Activated CD8-positive, alpha-beta memory T cell treated with anti-CD3 and anti-CD28 coated beads for 1 hour (primary cell): ENCODE measurements at places on chromosomes 1 and 21.

GRCh38 chr1:61081144-61081685 is 1.1 kb upstream of the NFIA start:
- DNase-seq: no peak

DNA sequence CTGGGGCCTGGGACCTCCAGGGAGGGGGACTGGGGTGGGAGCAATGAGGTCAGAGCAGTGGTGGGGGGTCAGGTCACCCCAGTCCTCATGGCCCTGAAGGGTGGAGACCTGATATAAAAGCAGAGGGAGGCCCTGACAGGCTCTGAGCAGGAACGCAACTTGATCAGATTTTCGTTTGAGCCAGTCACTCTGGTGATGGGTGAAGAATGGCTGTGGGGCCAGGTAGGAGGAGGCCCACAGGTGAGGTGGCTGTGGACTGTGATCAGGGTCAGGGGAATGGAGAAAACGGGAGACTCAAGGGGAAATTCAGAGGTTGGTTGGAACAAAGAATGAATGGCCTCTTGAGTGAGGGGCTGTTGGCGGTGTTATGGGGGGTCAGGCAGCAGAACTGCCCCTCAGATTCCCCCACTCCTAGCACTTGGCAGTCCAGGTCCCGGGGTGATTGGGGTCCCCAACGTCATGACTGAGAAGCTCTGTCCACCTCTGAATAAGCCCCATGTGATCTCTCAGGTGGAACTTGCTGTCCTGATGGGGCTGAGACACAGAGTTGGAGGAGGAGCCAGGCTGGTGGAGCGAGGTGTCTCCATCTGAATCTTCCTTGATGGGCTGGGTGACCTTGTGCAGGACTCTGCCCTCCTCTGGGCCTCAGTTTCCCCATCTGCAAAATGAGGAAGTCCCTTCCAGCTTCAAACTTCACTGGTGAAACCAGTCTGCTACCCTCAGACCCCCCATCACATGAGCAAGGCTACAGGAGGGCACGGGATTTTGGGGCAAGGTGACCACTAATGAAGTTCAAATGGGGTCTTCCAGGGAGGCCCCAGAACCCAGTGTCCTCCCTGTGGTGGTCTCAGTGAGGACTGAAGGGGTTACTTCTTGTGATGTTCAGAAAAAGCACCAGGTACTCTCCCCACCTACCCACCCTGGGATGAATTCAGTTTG is 683.0 kb downstream of the MATN1 start:
- DNase-seq: no peak

GRCh38 chr1:27130798-27131197 is 24.1 kb downstream of the SLC9A1 start:
- DNase-seq: no peak

DNA sequence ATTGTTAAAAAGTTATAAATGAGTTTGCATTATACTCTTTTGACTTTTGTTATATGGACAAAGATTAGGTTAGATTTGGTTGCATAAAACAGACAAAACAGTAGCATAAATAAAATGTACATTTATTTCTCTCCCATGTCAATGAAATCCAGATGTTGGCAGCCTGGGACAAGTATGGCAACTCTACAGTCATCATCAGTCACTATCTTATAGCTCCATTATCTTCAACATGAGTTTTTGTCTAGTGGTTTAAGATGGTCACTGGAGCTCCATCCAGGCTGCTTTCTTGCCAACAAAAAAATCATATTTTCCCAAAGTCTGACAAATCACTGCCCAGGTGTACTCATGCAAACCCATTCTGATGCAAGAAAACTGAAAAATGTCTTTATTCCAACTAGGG is 83.8 kb downstream of the CD58 start:
- no peak for DNase-seq

DNA sequence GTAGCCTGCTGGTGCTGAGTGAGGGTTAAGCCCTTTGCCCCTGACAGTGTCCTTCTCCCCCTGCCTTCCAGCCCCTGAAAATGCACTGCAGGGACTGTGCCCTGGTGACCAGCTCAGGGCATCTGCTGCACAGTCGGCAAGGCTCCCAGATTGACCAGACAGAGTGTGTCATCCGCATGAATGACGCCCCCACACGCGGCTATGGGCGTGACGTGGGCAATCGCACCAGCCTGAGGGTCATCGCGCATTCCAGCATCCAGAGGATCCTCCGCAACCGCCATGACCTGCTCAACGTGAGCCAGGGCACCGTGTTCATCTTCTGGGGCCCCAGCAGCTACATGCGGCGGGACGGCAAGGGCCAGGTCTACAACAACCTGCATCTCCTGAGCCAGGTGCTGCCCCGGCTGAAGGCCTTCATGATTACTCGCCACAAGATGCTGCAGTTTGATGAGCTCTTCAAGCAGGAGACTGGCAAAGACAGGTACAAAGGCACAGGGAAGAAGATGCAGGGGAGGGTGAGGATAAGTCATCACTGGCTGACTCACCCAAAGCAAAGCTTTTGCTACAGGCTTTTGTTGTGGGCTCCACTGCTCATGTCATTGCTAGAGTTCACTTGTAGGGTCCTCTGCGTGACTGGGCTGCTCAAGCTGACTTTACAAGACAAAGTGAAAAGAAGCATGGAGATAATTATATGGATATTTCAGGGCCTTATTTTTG is 174.9 kb downstream of the PIGK start:
- no peak for DNase-seq

GRCh38 chr21:34129039-34129891 is 55.9 kb downstream of the MRPS6 start:
- peak; percentile 21 for DNase-seq

GRCh38 chr1:112250892-112251291 is 145.1 kb upstream of the CTTNBP2NL start:
- no peak for DNase-seq

GRCh38 chr21:44753357-44753756 is 42.0 kb upstream of the TSPEAR start:
- DNase-seq: no peak

DNA sequence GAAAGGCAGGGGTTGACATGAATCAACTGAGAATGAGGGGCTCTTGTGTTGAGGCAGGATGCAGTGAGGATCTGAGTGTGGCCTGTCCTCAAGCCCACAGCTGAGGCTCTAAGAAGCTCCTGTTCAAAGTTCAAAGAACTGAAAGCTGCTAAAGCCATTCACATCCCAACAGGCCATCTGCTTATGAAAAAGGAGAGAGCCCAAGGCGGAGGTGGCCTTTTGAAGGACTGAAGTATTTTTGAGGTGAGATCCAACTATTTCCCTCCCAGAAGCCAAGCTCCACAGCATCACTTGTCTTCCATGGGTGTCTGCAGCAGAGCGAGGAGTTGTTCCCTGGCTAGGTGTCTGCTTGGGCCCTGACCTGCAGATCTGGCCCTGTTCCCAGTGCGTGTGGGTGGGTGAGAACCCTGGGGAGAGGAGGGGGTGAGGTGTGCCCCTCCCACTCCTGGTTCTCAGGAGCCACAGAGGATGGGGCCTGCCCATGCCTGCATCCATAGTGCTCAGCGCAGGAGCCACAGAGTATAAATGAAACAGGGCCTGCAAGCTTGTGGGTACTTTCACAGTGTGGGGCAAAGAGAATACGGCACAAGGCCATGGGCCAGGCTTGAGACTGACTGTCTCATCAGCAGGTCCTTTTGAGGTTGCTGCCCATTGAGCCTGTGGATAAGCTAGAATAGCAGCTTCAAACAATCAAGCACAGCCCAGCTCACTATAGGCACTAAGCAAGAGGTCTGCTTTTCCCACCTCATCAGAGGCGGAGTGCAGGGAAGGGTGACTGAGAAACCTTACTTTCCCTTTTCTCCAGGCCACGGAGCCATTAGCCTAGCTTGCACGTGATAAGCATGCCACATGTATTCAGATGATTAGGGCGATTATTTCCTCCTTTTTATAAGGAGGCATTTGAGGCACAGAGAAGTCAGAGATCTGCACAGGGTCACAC is 15.7 kb downstream of the REG4 start:
- no peak for DNase-seq

DNA sequence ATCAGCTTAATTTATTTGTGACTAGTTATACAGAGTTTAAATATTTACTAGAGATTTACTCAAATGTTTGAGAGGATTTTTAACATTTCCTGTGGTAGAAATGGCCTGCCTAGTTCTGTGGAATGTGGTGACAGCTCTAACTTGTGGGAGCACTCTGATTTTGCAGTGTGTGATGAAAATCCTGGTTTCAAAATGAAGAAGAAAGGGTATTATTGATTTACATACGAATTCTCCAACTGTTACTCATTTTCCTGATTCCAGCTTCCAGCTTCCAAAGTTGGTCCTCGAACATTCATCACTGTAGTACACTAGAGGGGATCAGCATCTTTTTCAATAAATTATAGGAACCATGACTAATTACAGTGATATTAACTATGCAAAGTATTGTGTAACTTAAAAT is 462.7 kb upstream of the PKN2 start:
- no peak for DNase-seq

- no peak for DNase-seq
These were observed 18.5 kb upstream of the A3GALT2 start for GRCh38 chr1:33339413-33339812.

- no peak for DNase-seq
These were observed 29.3 kb downstream of the ZBTB8B start for GRCh38 chr1:32494196-32494595.

- DNase-seq: no peak
These were observed 21.1 kb upstream of the VTCN1 start for GRCh38 chr1:117231748-117232373.

GRCh38 chr1:10216090-10216749 is 5.8 kb downstream of the KIF1B start:
- DNase-seq: no peak

GRCh38 chr1:112247036-112247597 is 148.9 kb upstream of the CTTNBP2NL start:
- DNase-seq: no peak

DNA sequence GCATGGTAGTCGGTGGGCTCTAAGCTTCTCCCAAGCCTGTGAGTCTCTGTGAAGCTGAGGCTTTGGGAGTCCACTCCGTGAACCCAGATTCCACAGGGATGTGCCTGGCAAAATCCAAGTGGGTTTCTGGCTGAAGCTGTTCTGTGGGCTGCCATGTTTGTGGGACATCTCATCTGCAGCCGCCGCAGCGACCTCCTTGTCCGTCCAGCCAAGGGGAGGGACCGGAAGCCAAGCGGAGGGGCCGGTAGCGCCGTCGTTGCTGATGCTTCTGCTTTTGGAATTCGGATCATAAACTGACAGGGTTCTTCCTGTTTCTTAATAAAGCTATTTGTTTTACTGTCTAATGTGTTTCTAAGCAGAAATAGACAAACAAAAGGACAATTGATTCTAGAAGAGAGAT is 13.3 kb downstream of the KIF26B start:
- DNase-seq: no peak

DNA sequence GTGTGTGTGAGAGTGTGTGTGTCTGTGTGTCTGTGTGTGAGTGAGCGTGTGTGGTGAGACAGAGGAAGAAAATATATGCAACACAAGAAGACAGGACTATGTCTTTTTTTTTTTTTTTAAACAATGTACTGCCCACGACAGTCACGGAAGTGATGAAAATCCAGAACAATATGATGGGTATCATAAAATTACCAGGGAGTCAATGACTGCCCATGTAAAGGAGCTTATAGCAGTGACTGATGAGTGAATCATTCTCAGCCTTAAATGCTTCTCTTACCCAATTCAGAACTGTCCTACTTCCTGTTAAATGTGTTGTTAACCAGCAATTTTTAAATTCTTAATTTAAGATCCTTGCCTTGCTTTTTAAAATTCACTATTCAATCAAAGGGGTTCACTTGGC is 46.6 kb downstream of the RGS7 start:
- DNase-seq: no peak

DNA sequence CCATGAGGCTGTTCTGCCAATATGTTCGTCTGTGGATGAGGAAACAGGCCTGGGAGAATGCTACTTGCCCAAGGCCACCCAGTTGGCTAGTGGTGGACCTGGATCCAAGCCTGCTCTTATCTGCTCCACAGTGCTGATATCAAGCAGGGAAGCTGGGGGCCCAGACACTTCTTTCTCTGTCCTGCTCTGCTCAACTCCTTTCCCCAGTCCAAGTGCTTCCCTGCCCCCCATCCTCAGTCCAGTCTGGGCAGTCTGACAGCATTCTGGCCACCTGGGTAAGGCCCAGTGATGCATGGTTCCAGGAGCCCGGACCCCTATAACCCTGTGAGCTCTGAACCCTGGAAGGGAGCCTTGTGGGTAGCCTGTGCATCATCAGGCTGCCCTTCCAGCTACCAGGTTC is 4.2 kb upstream of the PAQR7 start:
- DNase-seq: no peak

DNA sequence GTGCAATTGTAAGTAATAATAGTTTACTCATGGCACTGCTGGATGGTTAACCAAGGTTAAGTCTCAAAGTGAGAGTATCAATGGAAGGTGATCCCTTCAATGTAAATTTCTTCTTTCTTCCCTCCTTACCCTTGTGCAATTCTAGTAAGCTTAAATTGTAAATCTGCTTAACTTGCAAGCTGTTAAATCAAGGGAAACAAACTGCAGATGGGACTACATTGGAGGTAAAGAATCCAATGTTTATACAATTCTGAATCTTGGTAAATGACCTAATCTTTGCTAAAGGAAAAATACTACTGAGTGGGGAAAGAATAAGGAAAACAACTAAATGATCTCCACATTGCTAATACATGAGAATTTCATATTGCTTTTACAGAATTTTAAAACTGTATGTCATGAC is 6.7 kb upstream of the CD55 start:
- no peak for DNase-seq

DNA sequence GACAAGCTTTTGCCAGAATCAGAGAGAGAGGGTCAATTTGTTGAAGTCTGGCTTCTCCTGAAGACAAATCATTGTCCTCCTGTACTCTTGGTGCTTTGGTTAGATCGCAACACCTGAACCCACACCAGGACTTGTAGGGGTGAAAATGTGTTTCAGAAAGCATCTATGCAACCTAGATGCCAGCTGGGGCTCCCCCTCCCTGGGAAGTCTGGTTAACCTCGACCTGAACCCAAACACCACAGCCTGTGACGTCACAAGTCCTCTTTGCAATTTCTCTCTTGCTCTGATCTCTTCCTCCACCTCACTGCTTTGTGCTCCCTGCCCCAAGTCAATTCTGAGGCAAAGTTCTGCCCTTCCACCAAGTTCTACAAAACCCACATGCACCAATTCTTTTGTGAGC is 42.8 kb upstream of the USP24 start:
- peak; percentile 26 for DNase-seq

DNA sequence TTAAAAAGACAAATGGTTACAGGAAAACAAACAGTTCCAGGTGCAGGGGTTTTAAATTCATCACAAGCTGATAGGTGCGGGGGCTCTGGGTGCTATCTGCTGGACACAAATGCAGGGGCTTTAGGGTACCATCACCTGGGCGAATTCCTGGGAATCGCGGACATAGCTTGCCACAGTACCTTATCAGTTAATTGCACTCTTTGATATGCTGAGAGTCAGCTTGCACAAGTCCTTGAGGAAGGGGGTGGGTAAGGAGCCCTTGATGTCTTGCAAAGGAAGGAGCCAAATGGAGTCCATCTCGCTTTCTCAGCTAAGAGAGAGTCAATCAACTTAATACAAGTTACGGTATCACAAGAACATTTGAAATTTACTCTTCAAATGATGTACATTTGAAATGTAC is 25.4 kb upstream of the TMEM54 start:
- no peak for DNase-seq

GRCh38 chr1:222181191-222181590 is 366.7 kb downstream of the HHIPL2 start:
- no peak for DNase-seq

- no peak for DNase-seq
These were observed 685 bp downstream of the CRTC2 start for GRCh38 chr1:153957744-153958110.

GRCh38 chr1:156062189-156062588 is 1.2 kb downstream of the RAB25 start:
- DNase-seq: no peak

- no peak for DNase-seq
These were observed 5.6 kb upstream of the KCNA10 start for GRCh38 chr1:110524311-110525248.

GRCh38 chr1:29756901-29757725 is 520.8 kb downstream of the PTPRU start:
- no peak for DNase-seq
